Stimulated activated CD8-positive, alpha-beta memory T cell treated with anti-CD3 and anti-CD28 coated beads, Interleukin-7, amount 100 ng/mL, for 48 hours (primary cell): ENCODE measurements at places on chromosomes 1 and 21.

DNA sequence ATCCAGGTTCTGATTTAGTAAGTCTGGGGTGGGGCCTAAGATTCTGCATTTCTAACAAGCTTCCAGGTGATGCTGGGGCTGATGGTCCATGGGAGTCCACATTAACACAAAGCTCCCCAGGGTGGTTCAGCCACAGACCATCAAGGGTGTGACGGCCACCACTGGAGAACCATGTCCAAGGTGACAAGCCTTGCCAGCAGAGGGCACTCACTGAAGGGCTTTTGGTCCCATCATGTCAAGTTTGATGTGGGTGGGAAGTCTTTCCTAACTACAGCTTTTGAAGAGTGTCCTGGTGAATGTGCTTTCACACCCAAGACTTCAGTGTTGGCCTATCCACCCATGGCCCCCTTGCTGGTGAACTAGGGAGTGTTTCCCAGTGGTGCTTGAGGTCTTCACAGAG is 67.1 kb downstream of the UBE2T start:
- DNase-seq, result peak; percentile 39

- DNase-seq, result no peak
Observed at GRCh38 chr1:164624400-164624799, 65.4 kb downstream of the PBX1 start.

GRCh38 chr1:82923931-82924330 is 1075.0 kb downstream of the TTLL7 start:
- DNase-seq, result no peak

- no peak for DNase-seq
Observed at GRCh38 chr1:51283979-51284378, 46.4 kb downstream of the TTC39A start.

DNA sequence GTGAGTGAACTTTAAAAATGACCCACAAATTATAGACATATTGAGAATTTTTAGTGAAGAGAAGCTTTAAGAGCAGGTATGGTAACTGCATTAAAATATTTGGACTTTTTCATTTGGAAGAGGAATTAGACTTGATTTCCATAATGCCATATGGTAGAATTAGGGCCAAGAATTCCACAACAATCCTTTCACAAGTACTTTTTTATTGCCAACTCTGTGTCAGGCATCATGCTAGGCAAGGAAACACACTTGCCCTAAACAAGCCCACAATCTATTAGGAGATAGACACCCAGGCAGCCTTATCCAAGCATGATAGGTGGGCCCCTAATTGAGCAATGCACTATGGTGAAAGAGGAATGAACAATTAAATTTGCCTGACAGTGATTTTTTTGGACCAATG is 353.0 kb downstream of the TGFB2 start:
- no peak for DNase-seq

- no peak for DNase-seq
Observed at GRCh38 chr1:245074232-245074747, 80.5 kb upstream of the KIF26B start.

GRCh38 chr21:17711896-17712295 is 99.2 kb upstream of the BTG3 start:
- no peak for DNase-seq

DNA sequence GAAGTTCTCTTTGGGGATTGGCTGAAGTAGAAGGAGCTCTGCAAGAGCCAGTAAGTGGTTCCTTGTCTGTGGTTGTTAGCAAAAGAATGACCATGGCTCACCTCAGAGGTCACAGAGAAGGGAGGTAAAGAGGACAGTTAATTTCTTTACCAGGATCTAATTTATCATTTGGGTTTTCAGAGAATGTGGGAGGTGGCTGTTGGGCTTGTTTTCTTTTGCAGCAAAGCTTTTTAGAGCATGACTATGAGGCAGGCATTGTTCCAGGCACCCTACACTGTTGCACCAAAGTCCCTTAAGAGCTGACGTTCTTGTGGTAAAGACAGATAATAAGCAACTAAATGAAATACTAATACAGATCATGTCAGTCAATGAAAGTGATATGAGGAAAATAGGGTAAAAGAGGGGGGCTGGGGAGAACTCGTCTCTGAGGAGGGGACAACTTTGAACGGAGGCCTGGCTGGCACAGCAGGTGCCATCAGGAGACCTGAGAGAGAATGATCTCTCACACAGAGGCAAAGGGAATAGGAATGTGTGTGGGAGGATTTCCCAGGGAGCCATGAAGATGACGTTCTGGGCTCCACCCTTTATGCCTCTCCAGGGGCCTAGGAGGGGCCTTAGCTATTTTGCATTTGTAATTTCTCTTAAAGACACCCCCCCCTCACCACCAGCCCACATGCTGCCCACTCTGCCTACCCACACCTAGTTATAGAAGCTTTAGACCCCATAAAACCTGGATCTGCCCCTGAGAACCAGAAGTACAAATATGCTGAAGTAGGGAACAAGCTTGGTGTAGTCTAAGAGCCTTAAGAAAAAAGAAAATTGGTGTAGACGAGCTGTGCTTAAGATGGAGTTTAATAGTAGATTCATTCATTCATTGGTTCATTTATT is 177.5 kb downstream of the ROR1 start:
- DNase-seq, result no peak

GRCh38 chr21:45655124-45655523 is 11.6 kb downstream of the PCBP3 start:
- no peak for DNase-seq

DNA sequence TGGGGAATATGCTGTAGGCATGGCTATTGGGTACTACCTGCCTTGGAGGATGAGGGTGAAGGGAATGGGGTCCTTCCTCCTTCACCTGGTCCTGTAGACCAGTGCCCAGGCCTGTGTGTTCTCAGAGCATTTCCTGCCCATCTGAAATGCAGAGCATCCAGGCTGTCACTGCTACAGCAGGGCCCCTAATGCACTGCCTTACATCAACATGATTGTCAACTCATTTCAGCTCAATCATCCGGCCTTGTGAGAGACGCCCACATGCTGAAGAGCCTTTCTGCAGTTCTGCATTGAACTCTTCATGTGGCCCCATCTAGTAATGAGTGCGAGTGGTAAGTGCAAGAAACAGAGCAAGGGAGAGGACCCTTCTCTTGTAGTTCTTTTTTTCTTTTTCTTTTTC is 39.8 kb upstream of the SRP9 start:
- DNase-seq, result no peak

DNA sequence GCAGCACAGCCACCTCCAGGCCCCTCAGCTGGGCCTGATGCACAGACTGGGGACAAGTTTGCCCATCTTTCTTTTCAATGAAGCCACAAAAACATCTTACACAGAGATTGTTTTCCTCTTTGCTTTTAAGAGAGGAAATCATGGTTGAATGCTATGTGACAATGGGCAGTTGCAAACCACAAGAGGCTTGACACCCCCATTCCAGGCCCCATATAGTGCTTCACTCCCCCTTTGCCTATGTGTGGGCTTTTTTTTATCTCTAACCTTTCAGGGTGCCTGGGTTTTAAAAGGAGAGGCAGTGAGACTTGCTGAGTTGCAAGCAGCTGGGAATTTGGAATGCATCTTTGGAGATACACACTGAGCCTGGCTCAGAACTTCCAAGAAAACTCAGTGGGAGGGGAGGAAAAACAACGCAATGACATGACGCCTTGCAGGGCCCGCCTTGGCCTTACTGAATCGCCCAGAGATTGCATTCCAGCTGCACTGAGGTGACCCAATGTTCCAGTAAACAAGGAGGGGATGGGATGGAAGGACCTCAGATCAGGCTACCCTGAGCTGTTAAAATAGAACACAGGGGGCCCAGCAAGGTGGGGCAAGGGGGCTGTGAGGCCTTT is 145.2 kb upstream of the ZNF648 start:
- no peak for DNase-seq

DNA sequence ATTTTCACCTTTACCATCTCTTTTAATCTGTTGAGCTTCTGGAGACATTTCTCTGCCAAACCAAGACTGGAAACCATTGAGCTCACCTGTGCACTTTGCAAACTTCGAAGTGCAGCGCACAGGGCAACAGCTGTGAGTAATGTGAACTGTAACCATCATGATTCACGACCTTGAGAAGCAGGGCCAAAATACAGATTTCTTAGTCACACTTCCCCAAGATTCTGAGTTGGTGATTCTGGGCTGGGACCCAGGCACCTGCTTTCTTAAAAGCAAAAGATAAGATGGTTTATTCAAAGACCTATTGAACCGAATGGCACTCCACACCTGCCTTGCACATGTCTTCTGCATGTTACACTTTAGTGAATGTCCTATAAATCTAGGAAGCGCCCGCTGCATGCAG is 10.2 kb downstream of the AGTRAP start:
- DNase-seq, result no peak

DNA sequence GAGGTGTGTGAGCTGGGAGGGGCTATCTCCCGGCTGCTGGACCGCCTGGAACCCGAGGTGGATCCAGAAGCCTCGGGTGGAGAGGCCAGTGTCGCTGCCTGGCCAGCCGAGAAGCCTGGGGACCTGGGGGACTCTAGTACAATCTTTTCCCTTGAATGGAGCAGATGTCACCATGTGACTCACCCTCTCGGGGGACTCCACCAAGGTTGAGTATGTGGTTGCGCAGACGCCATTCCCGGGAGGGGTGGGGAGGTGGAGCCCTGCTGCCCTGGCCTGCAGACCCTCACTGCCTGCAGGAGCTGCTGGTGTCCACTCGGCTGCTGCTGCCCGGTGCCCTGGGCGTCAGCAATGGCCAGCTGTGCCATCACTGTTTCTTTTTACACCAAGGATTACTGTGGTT is 40.3 kb downstream of the TP73 start:
- no peak for DNase-seq
